ENCODE measurements at places on chromosomes 6 and 20. TPM values are rescaled to one million over a fixed set of nuclear protein-coding genes. Genes with fewer than 3 reads are reported as not detected.

DNA sequence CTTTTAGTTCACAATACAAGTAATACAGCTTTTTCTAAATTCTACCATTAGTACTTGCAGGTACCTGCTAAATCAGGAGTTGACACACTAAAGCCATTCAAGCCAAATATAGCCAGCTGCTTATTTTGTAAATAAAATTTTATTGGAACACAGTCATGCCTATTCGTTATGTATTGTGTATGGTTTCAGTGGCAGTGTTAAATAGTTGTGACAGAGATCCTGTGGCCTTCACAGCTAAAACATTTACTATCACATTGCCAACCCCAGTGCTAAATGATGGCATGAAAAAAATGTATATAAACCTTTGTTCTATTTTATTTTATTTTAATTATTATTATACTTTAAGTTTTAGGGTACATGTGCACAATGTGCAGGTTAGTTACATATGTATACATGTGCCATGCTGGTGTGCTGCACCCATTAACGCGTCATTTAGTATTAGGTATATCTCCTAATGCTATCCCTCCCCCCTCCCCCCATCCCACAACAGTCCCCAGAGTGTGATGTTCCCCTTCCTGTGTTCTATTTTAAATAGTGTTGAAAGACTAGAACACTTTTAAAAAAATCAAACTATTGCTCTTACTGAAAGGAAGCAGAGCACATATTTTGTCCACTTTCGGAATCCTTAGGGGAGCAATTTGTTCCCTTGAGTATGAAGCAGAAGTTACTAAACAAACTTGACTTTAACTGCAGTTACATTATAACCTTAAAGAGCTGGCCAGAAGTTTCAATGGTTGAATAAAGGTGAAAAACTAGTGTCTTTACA lies 115.7 kb downstream of the PRIM2 start:
- no peak for DNase-seq
- no peak overlapping the region for H3K27ac ChIP-seq
- peaks cover 17% of the 10 kb centered on the region for H3K4me1 ChIP-seq
- no peaks in the 10 kb centered on the region for H3K27me3 ChIP-seq

- H3K4me3 ChIP-seq: no peak overlapping the region
- no peak overlapping the region for H3K27ac ChIP-seq
- no peak for DNase-seq
- no peaks in the 10 kb centered on the region for H3K4me1 ChIP-seq
- no peaks in the 10 kb centered on the region for H3K36me3 ChIP-seq
- no peaks in the 10 kb centered on the region for H3K27me3 ChIP-seq
These were observed 97.5 kb downstream of the CDH4 start for GRCh38 chr20:61349447-61350165.

- H3K4me3 ChIP-seq: no peak overlapping the region
- H3K4me1 ChIP-seq: no peaks in the 10 kb centered on the region
- DNase-seq: no peak
- no peaks in the 10 kb centered on the region for H3K27me3 ChIP-seq
These were observed 86.3 kb downstream of the GMPR start for GRCh38 chr6:16324606-16325225.

The CASS4 gene
- 0.67 TPM for total RNA-seq

The ARG1 gene
- total RNA-seq: not detected
